ENCODE measurements at places on chromosomes 2 and 18.

DNA sequence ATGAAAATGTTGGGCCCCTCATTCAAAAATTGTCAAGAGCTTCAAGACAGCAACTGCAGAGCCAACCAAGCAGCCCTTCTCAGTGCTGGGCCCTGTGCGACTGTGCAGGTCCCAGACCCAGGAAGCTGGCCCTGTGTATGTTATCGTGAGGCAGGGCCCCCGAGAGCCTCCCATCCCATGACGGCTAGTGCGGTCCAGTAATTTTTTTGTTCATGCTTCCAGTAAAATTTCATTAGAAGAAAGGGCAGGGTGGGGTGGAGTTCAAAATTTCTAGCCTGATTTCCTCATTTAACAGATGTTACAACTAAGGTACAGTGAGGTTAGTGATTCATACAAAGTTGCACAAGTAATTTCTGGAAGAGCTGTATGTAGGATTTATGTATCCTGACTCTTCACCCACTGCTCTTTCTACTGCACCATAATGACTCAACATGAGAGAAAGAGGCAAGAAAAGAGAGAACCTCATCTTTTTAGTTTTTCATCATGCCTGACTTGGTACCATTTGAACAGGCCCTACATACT is 105.5 kb downstream of the ZEB2 start:
- no peak for DNase-seq

GRCh38 chr2:9256570-9257043 is 50.0 kb downstream of the ASAP2 start:
- no peak for DNase-seq

DNA sequence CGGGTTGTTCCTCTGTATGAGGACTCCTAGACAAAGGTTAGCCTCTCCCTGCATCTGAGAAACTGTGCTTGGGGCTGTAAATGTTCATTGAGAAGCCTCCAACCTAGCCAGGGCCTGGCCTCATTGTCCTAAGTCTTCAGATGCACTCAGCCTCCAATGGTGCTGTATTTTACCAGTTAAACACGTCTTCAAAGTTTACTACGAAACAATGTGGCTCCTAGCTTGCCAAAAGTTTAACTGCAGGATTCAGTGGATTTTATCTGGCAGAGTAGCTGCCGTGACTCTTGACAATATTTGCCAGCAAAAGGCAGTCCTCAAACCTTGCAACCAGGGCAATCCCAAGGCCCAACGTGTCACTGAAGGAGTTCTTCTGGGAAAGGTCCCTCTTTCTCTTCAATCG is 1.1 kb downstream of the PID1 start:
- DNase-seq, result no peak

DNA sequence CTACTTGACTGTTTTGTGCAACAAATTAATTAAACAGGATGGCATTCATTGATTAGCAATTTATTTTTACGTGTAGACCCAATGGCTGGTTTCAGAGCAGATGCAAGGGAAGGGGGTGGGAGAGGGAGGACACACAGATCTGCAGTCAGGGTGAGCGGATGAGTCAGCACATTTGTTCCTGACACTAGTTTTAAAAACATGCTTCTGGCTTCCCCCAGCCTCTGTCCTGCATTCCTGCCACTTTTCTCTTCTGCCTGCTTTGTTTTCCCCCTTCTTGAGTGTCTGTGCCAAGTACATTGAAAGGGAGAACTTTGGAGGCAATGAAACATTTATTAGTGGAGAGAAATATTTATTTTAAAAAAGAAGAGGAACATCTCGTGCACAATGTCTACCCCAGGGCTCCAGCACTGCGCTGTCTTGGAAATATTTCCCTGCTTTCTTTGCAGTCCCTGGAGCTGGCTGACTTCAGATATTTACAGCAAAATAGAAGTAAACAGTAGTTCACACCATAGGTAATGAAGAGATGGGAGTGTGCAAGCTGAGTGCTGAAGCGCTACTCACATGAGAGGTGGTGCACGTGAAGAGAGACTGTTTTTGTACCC is 52.2 kb downstream of the NRP2 start:
- DNase-seq, result no peak

GRCh38 chr2:42569883-42570282 is 1.5 kb downstream of the MTA3 start:
- no peak for DNase-seq

- no peak for DNase-seq
Measured at GRCh38 chr2:238513346-238513745, 86.6 kb downstream of the ASB1 start.

DNA sequence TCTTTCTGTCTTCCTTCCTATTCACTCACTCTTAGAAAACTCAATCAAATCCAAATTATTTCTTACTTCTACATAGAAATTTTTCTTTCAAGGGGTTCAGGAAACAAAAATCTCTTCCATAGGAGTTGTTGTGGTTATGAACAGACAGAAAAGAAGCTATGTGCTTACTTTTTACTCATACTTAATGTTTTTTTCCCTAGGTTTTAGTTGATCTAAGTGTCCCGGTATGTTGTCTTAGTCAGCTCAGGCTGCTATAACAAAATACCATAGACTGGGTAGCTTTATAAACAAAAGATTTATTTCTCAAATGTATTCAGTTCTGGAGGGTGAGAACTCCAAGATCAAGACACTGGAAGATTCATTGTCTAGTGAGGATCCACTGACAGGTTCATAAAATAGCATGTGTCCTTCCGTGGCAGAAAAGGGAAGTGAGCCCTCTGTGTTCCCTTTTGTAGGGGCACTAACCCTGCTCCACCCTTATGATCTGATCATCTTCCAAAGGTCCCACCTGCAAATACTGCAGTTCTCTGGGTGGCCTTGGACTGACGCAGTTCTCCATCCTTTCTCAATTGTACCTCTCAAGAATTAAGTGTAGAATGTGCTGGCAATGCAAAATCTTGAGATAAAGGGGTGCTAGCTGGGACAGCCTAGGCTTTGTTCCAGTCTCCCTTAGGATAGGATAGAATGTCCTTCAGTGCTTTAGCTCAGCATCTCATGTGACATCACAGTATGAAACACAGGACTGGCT is 14.4 kb upstream of the VRK2 start:
- no peak for DNase-seq

- no peak for DNase-seq
Measured at GRCh38 chr2:26170795-26171194, 2.1 kb upstream of the GAREM2 start.

DNA sequence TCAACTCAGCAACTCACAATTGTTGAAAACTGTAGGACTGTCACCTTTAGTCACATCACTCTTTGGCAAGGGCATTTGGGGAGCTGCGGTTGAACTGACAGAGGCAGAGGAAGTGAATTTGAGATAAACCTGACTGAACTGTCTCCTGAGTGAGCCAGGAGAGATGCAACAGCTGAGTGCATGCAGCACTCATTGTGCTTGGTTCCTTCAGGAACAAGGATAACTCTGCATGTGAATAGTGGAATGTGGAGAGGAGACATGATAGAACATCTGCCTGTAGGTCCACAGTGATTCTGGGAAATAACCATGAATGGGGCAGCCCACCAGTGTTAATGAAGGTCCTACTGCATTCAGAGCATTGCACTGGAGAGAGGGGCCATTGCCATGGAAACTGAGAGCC is 494.7 kb downstream of the STK39 start:
- DNase-seq, result no peak
